CD14-positive monocyte (primary cell): ENCODE measurements at places on chromosomes 2 and 18.

DNA sequence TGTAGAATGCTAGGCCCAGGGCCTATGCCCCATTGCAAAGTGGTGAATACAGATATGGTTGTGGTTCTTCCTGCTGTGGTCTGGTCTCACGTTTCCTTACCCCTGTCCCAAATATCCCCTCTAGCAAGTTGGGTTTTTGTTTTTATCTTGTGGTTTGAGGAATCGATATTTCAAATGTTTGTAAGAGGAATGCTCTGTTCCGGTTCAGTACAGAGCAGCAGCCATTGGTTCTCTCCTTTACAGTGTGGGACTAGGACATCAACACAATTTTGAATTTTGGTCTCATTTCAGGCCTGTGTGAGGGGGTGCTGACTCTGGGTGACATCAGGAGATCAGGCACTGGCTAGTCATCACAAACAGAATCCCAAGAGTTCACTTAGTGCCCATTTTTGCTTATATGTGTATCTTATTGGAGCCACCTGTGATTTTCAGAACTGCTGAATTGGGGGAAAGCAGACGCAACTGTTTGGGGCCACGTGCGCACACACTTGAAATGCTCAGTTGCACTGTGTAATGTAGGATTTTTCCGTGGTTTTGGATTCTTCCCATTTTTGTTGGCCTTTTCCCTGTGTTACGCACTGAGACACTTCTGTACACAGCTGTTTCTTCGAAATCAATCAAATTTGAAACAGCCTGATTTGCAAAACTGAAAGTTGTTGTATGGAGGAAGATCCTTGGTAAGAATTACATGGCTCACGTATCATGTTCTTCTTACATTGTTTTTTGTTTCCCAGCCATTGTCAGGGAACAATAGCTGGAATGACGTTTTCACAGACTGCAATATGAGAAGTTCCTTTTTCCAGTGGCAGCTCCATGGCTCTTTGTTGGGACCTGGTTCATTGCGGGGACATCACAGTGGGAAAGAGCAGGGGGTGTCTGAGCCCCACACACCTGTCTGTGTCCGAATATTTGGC is 8.6 kb downstream of the SH3BP4 start:
- no peak overlapping the region for H3K4me3 ChIP-seq
- no peak for DNase-seq
- H3K27ac ChIP-seq = no peak overlapping the region

- H3K4me3 ChIP-seq = no peak overlapping the region
- no peaks in the 10 kb centered on the region for H3K36me3 ChIP-seq
- DNase-seq = no peak
- H3K27ac ChIP-seq = no peak overlapping the region
- H3K4me1 ChIP-seq = no peaks in the 10 kb centered on the region
Measured at GRCh38 chr2:187618813-187619212, 64.6 kb upstream of the TFPI start.

DNA sequence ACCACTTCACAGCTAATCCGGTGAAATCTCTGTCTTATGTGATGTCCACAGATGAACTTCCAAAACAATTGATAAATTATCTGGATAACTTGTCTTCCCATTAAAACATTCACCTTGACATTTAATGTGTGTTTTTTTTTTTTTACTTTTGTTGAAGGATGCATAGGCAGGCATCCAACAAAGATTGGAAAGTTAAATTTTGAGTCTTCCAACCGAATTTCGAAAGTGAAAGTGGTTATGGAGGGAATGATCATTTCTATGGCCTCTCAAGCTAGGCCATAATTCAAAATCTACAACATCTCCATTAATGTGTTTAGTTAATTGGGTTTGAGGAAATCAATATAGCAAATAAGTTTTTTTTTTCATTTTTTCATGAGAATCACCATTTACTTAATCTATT is 1495.5 kb upstream of the ACVR2A start:
- no peaks in the 10 kb centered on the region for H3K27me3 ChIP-seq
- no peak overlapping the region for H3K4me3 ChIP-seq
- no peaks in the 10 kb centered on the region for H3K4me1 ChIP-seq
- H3K36me3 ChIP-seq = no peaks in the 10 kb centered on the region
- no peak overlapping the region for H3K27ac ChIP-seq

- H3K27ac ChIP-seq = no peak overlapping the region
- peaks cover 35% of the 10 kb centered on the region for H3K4me1 ChIP-seq
- H3K4me3 ChIP-seq = no peak overlapping the region
Measured at GRCh38 chr2:151840216-151841046, 12.2 kb upstream of the ARL5A start.

- no peaks in the 10 kb centered on the region for H3K27me3 ChIP-seq
- H3K36me3 ChIP-seq = no peaks in the 10 kb centered on the region
- no peak overlapping the region for H3K27ac ChIP-seq
- no peak for DNase-seq
- H3K4me3 ChIP-seq = no peak overlapping the region
Measured at GRCh38 chr2:127826047-127826446, 15.1 kb upstream of the WDR33 start.

GRCh38 chr18:38996056-38996455 is 1430.5 kb upstream of the CELF4 start:
- DNase-seq = no peak
- H3K27ac ChIP-seq = no peak overlapping the region
- H3K36me3 ChIP-seq = no peaks in the 10 kb centered on the region
- no peak overlapping the region for H3K4me3 ChIP-seq
- no peaks in the 10 kb centered on the region for H3K27me3 ChIP-seq

DNA sequence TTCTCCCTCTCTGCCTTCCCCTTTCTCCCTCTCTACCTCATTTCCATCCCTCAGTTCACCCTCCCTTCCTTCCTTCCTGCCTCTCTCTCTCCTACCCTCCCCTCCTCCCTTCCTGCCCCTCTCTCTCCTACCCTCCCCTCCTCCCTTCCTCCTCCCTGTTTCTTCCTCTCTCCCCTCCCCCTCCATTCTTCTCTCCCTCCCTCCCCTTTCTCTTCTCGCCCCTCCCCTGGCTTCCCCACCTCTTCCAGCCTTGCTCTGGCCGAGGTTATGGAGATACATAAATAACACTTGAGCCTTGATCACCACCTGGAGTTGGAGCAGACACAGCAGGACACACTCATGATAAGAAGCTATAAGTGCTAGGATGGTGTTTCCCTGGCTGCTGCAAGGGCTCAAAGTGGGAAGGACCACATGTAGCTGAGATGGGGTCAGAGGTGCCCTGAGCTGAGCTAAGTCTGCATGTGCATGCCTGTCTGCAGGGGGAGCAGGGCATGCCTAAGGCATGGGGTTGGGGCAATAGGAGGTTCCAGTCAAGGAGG is 326.1 kb upstream of the HS6ST1 start:
- H3K4me1 ChIP-seq = peaks cover 20% of the 10 kb centered on the region
- no peak overlapping the region for H3K27ac ChIP-seq
- DNase-seq = no peak
- no peaks in the 10 kb centered on the region for H3K36me3 ChIP-seq
